ENCODE measurements at places on chromosomes 12 and 14.

DNA sequence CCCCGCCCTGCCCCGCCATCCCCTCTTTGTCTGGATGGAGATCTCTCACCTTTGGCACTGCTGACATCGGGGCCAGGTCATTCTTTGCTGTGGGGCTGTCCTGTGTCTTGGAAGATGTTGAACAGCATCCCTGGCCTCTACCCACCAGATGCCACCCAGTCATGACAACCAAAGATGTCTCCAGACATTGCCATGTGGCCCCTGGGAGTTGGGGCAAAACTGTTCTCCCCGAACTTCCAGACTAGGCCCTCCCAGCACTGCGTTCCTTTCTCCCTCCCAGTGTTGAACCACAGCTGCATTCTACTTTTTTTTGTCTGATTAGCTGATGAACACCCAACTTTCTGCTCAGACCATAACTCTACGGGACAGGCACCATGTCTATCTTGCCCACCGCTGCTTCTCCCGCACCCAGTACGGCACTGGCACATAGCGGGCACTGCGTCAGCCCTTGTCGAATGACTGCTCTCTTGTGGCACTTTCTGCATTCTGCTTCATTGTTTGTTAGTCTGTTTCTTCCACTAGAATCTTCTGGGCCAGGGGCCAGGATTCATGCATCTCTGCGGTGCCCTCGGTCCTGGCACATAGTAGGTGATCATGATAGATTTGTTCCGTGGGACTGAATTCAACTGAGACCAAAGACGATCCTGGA lies 13.1 kb upstream of the MYL2 start:
- DNase-seq, result no peak

- DNase-seq, result no peak
Measured at GRCh38 chr12:110170535-110171185, 46.5 kb downstream of the IFT81 start.

- no peak for DNase-seq
Measured at GRCh38 chr12:750366-751191, 1.8 kb upstream of the WNK1 start.

DNA sequence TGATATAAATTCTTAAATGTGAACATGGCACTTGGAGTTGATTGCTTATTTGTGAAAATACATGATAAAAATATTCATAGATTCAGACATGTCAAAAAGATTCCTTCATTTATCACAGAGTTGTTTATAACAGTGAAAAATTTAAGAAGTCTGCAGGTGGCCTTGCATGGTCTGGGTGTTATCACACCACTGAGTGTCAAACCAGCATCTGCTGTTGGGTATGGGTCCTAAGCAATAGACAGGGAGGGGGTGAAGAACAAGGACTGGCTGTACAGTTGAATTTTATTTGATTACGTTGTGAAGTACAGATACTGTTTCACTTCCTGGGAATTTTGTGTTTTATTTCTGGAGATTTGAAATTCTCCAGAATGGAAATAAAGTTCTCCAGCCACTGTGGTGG lies 180.4 kb upstream of the HIF1A start:
- DNase-seq, result no peak

- no peak for DNase-seq
Measured at GRCh38 chr14:69972755-69973154, 93.5 kb downstream of the SMOC1 start.

- DNase-seq, result no peak
Measured at GRCh38 chr14:93032421-93032936, 83.2 kb downstream of the ITPK1 start.

GRCh38 chr12:30694412-30695198 lies 1.1 kb downstream of the IPO8 start:
- peak; percentile 26 for DNase-seq

- DNase-seq, result no peak
Measured at GRCh38 chr14:93956514-93957332, 19.6 kb downstream of the ASB2 start.

DNA sequence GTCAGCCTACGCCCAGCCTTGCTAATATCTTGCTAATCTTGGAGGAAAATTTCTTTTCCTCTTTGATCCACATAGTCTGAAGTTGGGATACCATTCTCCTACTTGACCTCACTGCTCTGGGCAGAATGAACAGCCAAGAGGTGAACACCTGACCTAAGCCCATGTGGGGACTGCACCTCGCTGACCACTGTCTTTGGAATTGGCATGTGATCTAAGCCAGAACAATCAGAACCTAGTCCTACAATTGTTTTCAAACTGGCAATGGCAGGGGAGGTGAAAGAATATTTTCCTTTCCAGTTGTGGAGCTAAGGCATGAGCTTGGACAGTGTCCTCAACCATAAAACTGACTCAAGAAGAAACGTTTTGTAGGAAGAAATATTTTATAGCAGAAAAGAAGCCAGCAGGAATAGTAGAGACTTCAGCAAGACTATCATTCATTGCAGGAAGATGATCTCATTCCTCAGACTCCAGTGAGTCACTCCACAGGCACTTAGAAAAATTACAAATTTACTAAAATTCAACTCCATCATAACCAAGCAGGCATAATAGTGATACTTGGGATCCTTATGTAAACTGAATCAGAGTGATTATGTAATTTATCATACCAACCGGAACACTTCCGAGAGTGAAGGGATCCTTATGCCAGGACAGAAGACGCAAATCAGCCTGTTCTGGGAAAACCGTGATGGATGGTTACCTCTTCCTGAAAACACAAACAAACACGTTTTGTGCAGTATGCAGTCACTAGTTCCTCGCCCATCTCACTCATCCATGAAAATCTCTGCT lies 14.7 kb downstream of the PTPRO start:
- no peak for DNase-seq

DNA sequence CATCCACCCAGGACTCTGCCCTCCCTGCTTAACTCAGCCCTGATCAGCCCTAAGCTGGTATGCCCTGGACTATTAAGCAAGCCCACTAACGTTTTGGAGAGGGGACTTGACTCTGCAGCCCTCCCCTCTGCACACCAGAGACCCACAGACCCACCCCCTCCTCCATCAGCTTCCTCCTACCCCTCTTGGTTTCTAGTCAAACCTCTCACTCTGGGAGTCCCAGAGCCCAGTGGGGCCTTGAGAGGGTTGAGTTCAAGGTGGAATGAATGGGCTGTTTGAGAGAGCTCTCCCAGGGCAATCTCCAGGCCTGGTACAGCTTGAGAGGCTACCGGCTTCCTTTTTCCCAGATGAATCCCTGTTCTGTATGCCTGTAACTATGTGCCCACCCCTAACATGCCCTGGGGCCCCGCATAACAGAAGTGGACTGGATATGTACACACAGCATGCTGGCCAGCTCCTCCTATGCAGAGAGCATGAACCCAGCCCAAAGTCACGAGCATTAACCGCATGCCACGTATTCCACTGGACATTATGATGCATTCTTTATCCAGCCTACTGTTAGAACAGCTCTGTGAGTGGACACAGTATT lies 43.6 kb downstream of the IRF2BPL start:
- peak; percentile 78 for DNase-seq

DNA sequence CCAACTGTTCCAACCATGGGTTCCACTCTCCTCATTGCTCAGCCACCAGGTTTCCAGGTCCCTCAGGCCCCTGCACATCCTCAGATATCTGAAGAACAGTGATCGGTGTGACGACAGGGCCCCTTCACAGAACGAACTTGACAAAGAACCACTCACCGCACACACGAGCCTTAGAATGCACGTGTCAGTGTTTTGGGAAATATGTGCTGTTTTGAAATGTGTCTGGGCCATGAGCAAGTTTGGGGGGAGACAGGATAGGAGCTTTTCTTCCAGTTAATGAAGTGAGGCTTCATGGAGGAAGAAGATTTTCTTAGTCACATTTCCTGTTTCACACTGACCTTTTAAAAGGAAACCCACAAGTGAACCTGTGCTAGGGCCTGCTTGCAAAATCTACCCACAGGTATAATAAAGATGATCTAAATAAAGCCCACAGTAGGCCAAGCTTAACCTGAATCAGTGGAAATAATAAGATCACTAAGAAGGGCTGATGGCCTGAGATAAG lies 58.6 kb downstream of the ZFP36L1 start:
- DNase-seq, result no peak

DNA sequence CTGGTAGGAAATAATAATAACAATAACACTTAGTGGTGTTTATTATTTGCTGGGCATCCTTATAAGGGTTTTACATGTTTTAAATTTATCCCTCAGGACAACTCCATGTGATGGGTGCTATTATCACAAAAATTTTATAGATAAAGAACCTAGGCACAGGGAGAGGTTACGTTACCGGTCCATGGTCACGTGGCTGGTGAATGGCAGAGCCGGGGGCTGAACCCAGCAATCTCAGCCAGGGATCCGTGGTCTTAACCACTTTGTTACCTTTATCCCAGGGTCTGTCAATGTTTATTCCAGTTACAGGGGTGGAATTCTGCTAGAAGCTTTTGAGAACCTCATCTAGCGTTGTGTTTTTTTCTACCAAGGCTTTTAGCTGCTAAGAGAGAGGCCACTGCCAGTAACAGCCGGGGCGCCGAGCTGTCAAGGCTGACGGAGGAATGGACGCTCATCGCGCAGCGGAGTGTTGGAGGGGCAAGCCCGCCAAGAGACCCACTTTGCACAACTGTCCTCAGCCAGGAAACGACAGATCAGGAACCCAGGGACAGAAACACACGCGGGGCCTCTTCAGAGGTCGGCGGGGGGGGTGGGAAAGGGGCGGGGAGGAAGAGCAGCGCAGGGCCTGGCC lies 418 bp downstream of the AMN1 start:
- DNase-seq, result no peak

DNA sequence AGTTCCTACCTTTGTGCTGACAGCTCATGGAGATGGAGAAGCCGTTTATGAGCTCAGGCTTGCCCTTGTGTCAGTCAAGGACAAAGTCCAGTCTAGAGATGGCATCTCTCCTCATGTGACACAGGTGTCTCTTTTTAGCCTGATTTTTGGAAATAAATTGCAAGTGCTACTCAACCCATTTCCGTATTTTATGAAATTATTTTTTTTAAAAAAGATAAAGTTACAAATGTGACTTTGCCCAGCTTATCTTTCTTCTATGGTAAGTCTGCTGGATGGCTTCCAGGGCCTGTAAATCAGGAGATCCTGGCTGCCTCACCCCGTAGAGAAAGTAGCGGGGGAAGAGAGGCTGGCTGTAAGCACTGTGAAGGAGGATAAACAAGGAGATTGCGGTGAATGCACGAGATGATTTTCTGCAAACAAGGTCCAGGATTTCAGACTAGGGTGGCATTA lies 169.7 kb downstream of the MYRFL start:
- peak; percentile 67 for DNase-seq

DNA sequence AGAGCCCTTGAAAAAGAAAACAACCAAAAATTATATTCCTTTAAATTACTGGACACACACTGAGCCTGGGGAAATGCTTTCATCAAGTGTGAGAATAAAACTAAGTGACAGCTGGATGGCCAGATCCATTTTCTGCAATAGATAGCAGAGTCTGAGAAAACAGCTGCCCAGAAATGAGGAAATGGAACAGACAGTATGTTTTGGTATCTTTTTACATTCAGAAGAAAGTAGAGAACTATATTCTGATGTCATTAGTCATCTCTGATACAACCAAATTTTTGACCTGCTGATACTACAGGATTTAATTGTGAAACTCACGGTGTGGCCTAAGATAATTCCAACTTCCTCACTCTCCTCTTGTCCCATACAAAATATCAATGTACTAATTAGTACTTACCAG lies 78.2 kb downstream of the HMGA2 start:
- DNase-seq, result no peak

DNA sequence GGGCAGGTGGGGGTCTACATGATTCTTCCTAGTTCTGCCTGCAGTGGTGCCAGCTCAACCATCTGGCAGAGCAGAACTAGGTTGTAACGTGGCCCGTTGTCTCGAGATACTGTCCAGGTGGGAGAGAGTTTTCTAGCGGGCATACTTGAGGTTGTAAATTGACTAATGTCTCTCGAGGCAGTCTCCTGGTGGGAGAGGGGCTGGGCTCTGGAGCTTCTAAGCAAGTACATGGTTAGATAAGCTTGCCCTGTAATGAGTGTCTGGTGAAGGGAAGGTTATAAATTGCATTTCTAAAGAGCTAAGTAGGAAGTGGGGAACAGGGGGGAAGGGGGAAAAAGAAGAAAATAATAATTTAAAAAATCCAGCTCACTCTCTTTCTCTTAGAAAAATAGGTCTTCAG lies 18.1 kb downstream of the BDKRB1 start:
- no peak for DNase-seq

All from retinal pigment epithelial cell (primary cell).